Fibroblast of mammary gland (primary cell): ENCODE measurements at places on chromosomes 6 and 20.
A peak's percentile ranks its signal among the peaks of the same experiment; 100 is the strongest.

GRCh38 chr6:94323853-94324252, 904.5 kb upstream of the EPHA7 start:
- DNase-seq = no peak

- DNase-seq = no peak
These were observed 602.5 kb downstream of the PHF3 start for GRCh38 chr6:64238071-64238470.

GRCh38 chr20:34996243-34997028, 40.8 kb downstream of the MYH7B start:
- no peak for DNase-seq

DNA sequence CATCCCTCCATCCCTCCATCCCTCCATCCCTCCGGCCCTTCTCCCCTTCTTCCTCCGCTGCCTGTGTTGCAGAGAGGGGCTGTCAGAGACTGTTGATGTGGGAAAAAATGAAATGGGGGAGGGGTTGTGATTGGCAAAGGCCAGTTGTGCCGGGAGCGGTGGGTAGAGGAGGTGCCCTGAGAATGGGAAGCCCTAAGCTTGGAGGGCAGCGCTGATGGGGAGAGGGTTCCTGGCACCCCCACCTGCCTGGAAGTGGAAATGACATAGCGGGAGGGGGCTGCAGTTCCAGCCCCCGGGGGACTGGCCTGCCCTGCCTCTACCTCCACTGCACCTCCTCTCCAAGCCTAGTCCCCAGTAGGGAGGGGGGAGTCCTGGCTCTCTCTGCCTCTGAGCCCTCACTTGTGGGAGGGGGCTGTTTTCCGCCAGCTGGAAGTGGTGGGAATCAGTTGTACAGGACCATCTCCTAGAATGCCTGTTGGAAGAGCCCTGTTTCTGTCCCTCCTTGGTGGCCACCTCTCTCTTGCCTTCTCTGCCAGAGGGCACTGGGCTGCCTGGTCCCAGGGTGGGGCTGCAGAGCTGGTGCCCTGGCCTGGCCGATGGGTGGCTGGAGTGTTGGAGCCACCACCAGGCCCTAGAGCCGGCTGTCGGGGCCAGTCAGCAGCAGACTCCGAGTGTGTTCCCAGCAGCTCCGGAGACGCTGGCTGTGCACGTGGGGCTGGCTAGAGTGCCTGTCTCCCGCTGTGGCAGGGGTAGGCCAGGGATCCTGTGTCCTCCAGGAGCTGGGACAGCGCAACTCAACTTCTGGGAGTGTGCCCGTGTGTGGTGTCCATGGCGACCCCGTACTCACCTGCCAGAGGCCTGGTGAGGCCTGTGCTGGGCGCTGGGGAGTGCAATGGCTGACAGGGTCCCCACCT, 1.5 kb downstream of the DLGAP4 start:
- no peak for DNase-seq

DNA sequence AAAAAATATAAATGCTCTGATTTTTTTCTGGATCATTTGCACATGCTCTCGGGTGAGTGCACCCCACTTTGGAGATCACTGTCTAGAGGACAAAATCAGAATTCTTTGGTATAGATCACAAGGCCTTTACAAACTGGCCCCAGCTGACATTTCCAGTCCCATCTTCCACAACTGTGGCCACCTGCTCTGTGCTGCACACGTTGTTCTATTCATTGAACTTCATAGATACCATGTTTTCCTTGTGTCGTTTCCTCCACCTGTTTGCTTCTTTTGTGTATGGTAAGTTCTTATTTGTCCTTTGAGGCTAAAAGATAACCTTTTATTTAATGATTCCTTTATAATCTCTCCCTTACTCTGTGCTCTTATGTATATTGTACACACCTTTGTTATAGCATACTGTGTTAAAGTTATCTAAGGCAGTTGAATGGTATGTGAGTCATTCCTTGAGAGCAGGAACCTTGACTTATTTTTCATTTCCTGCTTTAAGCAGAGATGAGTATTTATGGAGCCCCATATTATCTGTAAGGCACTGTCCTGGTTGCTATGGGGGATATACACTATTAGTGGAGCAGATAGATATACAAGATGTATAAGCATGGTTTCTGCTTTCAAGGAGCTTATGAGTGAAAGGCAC, 12.0 kb upstream of the SLC17A5 start:
- no peak for DNase-seq

- no peak for DNase-seq
These were observed 45.1 kb downstream of the FRK start for GRCh38 chr6:116015561-116015960.

DNA sequence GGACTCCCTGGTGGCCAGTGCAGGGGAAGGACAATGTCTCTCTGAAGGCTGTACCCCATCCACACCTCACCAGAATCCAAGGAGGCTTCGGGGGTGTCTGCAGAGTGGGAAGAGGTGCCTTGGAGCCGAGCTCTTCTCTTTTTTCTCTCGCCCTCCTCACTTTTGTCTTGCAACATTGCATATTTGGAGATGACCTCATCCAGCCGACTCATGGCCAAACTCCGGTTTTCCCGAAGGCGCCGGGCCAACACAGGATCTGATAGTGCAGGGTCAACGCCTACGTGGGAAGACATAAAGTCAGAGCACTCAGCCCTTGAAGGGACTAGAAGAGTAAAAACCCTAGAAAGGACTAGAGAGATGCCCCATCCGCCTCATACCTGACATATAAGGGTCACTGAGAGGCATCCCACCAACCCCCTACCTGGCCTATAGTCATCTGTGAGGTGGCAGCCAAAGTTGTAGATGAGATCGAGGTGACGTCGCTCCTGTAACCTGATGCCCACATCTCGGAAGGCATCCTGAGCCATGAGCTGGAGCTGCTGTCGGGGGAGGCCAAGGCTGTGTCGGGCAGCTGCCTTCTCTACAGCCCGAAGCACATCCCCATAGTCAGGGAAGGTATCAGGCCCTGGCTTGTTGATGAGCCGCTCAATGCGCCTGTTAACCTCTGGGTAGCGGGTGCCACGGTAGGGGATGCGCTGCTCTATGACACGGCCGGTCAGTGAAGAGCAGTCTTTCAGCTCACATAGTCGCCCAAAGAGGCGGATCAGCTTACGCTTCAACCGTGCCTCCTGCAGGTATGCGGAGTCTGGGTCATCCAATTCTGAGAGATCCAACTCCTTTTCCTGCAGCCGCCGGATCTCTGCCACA, 3.0 kb upstream of the ZBTB22 start:
- DNase-seq = peak; percentile 96

DNA sequence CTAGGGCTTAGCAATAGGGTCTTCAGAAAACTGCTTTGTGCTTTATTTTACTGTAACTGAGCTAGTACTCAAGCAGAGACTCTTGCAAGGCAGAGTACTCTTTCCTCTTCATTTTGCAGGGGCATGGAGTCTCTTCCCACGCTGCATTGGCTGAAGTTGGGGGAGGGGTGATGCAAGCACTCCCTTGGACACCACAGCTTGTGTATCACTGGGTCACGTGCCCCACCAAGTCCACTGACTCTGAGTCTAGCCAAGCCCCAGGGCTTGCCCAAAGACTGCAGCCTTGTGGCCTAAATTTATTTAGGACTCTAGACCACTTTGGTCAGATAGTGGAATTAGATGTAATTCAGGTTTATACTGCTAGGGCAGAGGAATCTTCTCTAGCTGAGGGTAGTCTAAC, 1075.0 kb upstream of the ADGRB3 start:
- no peak for DNase-seq

GRCh38 chr20:59117526-59117925, 46.1 kb upstream of the ZNF831 start:
- DNase-seq = no peak

DNA sequence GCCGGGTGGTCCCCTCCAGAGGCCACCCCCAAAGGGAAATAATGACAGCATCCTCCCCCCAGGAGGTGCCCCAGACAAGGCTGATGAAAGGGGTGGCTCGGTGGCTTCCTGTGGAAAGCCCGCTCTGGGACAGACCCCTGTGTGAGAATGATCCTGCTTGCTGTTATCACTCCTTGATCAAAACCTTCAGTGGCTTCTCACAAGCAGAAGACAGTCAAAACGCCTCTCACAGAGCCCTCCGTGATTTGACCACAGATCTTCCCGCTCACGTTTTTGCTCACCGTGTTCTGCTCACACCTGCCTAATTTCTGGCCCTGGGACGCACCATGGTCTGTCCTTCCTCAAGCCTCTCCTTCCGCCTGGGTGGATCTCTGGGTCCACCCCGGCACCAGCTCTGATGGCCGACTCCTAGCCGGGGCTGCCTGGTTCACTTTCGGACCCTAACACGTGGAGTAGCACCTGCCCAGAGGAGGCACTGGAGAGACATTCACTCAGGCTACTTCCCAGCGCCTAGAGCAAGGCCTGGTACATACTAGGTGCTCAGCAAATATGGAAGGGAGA, 210.4 kb downstream of the ANKRD60 start:
- no peak for DNase-seq

DNA sequence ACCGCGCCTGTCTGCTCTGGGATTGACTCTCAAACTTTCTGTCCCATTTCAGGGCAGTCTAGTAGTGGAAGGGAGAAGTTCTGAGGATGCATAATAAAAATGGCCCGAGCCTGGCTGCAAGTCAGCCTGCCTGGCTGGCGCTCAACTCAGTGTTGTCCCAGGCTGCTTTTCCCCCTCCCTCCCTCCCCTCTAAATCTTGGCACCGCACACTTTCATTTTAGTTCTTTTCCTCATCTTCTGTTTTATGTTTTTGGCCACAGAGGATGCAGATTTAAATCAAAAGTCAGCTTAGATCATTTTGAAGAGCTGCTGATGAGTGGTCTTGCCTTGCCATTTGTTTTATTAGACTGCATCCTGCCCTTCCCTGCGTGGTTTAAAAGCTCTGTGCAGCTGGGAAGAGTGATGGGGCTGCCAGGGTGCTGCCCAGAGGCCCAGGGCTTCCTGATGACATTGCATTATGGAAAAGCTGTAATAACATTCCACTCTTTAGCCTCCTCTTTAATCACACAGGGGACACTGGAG, 6.5 kb upstream of the UQCC2 start:
- DNase-seq = no peak

GRCh38 chr6:11315743-11316437, 83.4 kb upstream of the NEDD9 start:
- peak; percentile 99 for DNase-seq

DNA sequence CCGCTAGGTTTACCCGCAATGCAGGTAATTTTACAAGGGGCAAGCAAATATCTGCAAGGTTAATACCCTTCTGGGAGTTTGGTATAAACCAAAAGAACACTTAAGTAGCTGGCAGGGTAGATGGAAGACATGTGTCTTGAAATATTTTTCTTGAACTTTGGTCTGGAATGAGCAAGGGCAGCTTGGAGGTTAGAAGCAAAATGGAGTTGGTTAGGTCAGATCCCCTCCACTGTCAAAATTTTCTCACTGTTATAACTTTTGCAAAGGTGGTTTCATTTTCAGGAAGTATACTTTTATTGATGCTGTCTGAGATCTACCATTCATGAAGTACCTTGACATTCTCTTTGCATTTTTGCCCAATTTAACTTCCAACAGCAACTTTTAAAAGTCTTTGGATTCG, 13.3 kb upstream of the KIAA1586 start:
- no peak for DNase-seq

DNA sequence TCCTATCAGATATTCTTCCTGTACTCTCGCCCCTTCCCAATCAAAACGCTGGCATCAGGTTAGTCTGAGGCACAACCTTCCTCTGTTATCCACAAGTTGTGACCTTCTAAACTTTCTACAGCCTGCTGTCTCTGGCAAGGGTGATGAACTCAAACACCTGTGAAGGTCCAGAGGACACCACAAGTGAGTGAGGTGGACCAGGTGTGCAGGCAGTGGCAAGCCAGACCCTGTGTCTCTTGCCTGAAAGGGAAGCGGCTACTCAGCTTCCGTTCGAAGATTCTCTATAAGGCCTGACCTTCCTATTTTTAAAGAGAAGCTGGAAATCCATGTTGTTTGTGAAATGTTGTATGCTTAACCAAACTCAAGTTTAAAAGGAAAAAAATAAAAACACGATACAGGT, 36.8 kb downstream of the GCM1 start:
- no peak for DNase-seq

DNA sequence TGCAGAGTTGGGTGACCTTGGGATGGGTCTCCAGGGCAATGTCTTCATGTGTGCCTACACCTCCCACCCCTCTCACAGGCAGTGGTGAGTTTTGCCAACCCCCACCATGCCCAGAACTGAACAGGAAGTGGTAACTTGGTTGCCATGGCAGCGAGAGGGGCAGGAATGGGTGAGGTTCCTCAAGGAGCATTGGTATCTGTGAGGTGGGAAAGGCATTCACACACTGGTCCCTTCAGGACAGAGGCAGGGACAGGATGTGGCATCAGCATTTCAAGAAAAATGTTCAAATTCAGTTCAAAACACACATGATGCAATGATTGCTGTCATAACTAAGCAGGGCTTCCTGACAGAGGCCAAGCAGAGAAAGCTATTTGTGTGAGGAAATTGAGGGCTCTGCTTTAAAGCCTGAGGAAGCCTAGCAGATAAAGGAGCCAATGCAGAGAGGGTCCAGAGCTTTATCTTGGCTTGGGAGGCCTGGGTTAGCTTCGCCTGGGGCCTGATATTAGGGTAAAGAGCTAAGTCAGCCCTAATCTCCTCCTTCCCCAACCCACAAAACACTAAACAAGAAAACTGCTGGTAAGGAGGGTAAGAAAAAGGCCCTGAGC, 551 bp downstream of the TREML2 start:
- peak; percentile 16 for DNase-seq

DNA sequence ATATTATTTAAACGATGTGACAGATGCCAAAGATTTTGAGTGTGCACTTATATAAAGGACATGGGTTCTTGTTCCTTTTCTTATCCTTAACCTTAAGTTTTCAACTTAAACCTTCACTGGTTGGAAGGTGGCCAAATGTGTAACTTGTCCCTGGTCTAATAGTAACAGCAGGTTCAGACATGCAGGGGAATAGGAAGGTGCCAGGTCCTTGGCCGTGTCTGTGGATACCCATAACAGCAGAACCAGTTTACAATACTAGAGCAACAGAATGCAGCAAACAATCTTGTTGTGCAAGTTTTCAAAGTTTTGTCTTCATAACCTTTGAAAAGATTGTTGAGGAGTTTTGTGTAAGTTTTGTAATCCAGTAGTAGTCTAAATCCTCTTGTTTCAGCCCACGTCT, 4.4 kb downstream of the MYB start:
- no peak for DNase-seq

DNA sequence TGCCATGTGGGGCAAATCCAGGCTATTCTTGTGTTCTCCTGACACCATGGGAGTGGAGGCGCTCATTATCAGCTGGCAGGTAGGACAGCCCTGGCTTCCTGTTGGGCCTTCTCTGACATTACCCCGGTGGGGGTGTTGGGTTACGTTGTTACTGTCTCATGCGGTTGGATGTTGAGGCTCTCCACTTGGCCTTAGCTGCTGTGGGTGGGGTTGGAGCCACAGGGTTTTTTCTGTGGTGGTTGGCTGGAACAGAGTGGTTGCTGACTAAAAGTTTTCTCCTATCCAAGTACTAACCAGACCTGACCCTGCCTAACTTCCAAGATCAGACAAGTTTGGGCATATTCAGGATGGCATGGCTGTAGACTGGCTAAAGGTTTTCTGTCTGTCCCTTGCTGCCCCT, 20.2 kb downstream of the RIPK1 start:
- DNase-seq = peak; percentile 75

DNA sequence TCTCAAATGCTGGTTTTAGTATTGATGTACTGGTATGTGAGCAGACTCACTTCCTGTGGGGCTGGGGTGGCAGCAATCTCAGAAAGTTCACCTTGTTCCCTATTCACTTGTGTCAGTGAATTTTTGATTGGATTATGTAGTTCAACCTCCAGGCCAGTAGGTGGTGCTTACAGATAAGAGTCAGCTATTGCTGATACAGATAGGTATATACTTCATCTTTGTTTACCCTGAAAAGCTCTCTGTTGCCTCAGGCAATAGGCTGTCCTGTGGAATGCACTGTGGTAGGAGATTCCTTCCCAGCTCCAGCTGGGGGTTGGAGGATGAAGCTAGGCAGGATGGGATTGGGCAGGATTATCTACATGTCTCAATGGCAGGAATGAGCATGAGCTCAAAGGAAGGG, 851.2 kb upstream of the EYS start:
- DNase-seq = no peak
